Stomach (tissue), 19 donors: ENCODE measurements at places on chromosomes 12 and 14.
A peak's percentile ranks its signal among the peaks of the same experiment; 100 is the strongest.

GRCh38 chr12:45582986-45583659 lies 146.4 kb upstream of the ARID2 start:
- DNase-seq = peak; percentile 40

DNA sequence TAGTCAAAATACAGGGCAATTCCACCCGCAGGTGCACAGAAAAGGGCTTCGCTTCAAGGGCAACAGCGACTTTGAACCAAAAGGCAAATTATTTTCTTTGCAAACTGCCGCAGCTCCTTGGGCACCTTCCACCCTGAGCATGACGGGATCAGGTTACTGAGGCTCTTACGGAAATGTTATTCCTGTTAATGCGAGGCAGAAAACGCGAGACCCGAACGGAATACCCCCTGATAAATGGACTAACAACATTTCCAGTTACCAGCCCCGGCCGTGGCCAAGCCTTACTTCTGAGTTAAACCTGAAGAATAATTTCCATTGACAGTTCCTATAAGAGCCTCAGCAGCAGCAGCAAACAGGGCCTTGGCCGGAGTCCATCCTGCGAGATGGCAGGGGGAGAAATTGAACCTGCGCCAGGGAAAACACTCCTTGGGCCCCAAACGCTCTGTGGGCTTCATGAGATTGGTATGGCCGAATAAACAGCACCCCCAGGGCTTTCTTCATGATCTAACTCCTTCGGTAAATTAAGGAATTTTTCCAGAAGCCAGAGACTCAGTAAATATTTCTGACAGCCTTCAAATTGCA lies 70.0 kb upstream of the DICER1 start:
- peak; percentile 57 for DNase-seq

- no peak for DNase-seq
These were observed 6.4 kb upstream of the SLC25A3 start for GRCh38 chr12:98587084-98587483.

DNA sequence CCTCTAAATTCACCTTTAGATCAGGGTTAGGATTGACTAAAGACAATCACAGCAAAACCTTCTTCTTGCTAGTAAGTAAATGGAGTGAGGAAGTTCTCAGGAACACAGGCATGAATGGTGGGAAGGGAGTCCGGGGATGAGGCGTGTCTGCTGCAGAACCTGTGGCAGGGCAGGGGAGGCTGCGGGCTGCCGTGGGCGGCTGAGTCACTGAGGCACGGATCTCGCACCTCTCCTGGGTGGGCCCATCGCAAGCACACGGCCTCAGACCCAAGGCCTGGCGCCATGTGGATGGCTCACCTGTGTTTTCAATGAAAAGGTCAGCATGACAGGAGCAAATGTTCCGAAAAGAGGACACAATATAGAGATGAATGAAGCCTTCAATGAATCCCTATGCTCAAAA lies 85.4 kb downstream of the PIWIL1 start:
- DNase-seq = no peak

DNA sequence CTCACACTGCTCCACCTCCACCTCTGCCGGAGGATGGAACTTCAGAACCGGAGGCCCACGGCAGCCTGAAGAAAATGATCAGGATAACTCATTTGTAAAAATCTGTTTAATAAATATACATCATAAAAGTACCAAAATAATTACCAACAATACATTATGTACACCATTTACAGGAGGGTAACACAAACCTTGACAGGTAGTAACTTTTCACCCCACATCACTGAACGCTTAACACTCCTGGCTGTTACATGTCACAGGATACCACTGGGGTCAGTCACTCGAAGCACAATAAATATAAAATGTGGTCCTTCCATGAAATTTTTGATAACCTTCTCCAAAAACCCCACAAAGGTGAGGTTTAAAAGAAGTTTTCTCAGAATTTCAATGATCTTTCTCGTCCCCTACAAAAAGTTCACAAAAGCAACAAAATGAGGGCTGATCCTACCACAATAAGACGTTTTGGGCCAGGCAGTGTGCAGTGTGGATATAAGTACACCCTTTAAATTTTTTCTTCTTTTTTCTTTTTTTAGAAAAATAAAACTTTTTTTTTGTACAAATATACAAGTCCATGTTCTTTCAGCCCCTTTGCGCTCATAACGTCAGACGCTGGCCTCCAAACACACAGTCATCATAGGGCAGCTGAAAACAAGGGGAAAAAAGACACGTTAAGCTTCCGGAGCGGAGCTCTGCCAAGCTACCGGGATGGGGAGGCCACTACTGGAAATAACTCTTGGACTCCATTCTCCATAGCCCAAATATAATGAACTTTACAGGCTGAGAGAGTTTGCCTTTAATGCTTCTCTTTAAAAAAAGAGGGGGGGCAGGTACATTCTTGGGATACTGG lies 2.9 kb downstream of the NFKBIA start:
- no peak for DNase-seq

DNA sequence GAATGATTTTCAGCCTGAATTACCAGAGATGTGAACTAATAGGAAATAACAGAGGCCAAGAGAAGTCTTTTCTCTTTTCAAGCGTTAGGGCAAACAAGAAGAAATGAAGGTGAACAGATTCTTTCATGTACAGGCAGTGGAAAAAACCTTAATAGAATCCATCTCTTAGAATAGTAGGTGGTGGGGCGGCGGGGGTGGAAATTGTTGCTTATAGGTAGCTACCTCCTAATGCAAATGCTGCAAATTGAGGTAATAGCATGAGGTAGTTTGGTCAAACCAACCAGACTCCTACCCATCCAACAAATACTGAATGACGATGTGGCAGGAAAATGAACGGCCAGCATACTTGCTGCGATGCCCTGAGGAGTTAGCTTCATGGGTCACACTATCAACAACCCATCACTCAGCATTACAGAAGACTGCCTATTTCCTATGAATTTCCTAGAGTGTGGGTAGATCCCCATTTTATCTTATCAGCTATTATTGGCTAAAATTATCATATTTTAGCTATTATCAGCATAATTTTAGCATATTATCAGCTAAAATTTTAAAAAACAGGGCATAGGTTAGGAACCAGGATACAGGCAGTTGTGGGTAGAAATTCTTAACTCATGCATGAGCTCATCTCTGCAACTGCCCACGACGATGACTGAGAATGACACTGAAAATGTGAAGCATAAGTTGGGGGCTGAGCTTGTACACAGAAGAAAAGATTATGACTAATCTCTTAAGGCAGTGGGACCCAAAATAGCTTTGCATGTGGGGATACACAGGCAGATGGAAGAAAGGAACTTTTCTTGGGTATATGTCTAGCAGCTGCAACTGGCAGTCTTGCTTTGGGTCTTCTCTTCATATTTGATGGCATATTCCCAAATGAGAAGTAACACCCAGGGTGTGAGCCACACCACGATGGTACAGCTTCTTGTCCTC lies 68.7 kb downstream of the NIN start:
- no peak for DNase-seq

DNA sequence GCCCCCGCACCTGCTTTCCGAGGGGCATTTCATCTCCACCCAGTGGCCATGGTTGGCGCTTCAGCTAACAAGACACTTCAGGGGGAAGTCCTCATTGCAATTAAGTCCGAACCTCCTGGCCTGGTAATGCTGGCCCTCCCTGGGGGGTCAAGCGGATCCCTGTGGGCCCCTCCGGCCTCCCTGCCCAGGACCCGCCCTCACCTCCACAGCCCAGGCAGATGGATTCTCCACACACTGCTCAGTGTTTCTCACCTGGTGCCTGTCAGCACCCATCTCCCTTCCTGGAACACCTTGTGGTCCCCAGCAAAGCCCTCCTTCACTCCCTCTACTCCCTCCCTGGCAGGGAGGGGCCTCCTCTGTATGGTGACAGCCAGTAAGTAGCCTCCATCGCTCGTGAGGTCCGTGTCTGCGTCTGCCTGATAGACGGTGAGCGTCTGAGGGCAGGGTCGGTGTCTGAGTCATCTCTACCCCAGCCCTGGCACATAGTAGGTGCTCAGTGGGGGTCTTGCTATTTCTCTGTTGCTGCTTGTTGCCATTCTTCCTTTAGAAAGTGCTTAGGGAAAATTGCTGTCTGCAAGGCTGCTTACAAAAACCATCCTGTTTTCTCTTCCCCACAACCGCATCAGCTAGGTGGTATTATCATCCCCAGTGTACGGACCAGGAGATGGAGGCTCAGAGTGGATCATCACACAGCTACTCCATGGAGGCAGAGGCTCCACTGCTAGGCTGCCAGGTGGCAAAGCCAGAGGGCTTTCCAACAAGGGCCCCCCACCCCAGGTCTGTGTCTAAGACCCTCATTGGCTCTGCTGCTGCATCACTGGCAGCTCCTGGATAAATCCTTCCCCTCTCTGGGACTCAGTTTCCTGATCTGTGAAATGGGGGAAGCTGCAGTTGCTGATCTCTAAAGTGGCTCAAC lies 39.7 kb upstream of the EML1 start:
- DNase-seq = no peak

GRCh38 chr14:24198814-24199524 lies 3.7 kb upstream of the TM9SF1 start:
- DNase-seq = no peak

DNA sequence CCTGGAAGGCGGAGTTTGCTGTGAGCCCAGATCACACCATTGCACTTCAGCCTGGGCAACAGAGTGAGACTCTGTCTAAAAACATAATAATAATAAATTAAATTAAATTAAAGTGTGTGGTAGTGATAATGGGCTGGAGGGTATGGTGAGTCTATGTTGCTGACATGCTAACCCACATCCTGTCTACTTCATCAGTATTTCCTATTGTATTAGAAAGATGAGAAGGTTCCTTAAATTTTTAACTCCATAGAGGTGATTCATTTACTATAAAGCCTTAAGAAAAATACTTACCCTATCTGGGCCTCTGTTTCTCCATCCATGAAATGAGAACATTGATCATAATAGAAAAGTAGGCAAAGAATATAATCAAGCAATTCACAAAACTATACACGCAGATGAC lies 280.5 kb downstream of the FBXL14 start:
- no peak for DNase-seq

DNA sequence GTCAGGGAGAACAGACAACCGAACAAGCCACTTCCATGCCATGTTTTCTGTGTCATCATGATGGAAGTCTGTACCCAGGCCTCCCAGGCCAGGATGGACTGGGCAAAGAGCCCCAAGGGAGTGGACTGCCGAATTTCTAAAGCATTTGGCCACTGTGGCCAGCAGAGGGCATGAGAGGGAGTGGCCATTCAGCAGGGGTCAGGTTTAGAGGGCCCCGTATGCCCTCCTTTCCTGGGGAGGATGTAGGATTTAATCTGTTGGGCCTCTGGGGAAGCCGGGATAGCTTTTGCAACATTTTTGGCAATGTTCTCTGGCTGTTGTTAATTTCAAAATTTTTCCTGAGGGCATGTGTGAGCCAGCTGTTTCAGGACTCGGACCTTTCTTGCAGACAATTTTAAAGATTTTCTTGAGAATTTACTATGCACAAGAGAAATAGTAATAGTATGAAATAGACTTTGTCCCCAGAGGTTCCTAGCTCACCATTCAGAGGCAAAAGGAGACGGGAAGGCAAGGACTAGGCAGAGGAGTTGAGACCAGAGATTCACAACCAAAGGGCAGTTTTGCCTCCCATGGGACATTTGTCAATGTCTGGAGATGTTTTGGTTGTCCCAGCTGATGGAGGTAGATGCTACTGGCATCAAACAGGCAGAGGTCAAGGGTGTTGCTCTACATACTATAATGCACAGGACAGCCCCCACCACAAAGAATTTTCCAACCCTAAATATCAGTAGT lies 18.0 kb downstream of the ACACB start:
- peak; percentile 31 for DNase-seq

GRCh38 chr12:104207416-104208205 lies 8.0 kb upstream of the TXNRD1 start:
- no peak for DNase-seq

DNA sequence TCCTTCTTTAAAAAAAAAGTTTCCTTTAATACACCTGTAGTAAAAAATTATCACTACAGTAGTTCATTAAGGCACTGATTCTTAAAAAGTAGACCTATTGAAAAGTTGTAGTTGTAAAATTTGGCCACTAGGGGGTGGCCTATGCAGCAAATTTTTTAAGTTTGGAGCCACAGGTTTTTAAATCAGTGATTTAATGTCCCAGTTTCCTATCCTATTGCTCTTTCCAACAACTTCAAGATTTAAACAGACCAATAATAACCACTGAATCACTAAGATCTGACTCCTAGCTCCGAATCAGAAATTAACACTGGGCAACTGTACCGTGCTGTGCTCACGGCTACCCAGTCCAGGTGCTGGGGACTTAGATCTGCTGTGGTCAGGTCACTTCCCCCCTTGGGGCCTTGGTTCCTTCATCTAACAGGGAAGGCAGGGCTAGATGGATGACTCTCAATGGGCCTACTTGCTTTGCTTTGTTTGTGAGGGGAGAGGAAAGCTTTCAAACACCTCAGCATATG lies 279.3 kb downstream of the MED13L start:
- peak; percentile 75 for DNase-seq

GRCh38 chr14:49796025-49796424 lies 28.1 kb downstream of the KLHDC2 start:
- no peak for DNase-seq

DNA sequence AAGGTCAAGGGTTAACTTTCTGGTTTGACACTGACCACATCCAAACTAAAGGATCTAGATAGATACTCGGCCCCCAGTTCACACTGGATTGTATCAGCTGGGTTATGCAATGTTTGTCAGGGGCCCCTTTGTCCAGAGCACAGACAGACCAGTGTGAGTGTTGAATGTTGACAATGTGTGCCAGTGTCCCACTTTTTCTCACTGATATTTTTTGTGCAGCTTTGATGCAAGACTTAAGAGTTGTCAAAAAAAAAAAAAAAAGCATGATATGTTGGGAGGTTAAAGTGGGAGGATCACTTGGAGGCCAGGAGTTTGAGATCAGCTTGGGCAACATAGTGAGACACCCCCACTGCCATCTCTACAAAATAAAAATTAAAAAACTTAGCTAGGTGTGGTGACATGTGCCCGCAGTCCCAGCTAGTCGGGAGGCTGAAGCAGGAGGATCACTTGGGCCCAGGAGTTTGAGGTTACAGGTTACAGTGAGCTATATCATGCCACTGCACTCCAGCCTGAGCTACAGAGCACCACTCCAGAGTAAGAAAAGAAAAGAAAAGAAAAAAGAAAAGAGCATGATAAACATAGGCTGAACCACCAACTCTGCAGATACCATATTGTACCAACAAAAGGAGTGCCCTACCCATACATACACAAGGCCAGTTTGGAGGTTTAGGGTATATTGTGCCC lies 97.5 kb downstream of the LGR5 start:
- DNase-seq = no peak

- no peak for DNase-seq
These were observed 127.7 kb downstream of the SNAPC1 start for GRCh38 chr14:61889914-61890351.

GRCh38 chr14:89588840-89589296 lies 171.8 kb upstream of the FOXN3 start:
- peak; percentile 73 for DNase-seq

GRCh38 chr12:8449355-8449859 lies 6.4 kb upstream of the CLEC6A start:
- no peak for DNase-seq

GRCh38 chr14:69845787-69846186 lies 33.4 kb upstream of the SMOC1 start:
- no peak for DNase-seq

GRCh38 chr12:22529281-22530060 lies 14.9 kb downstream of the C2CD5 start:
- peak; percentile 58 for DNase-seq
